ENCODE measurements at places on chromosomes 4 and X.

DNA sequence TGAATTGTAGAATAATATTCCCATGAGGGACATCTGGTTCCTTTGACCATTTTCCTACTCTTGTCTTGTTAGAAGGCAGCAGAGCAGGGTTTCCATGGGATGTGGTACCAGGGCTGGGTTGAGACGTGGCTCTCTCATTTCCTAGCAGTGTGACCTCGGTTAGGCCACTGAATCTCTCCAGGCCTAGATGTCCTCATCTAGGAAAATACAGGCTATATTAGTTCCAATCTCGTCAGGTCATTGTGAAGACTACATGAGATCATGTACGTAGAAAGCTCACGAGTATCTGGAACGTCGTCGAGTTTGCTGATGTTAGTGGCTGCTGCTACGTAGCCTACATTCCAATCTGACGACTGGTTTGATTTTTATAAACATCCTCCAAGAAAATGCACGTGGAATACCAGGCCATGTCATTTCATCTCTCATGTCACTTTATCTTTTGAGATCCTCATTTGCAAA, 278.2 kb upstream of the GATB start:
- DNase-seq, result no peak

DNA sequence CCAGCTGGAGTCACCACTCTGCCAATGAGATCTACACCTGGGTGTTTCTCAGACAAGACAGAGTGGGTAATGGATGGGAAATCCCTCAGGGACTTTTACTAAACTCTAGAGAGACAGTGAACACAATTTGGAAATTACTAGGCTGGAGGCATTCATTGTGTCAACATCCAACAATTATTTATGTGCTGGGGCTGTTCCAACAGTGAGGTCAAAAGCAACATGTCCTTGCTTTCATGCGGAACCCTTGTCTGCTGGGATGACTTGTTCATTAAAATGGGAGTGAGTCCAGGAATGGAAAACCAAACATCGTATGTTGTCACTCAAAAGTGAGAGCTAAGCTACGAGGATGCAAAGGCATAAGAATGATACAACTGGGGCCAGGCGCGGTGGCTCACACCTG, 54.0 kb downstream of the DRD5 start:
- no peak for DNase-seq

- DNase-seq, result no peak
Observed at GRCh38 chrX:120452131-120452530, 17.0 kb downstream of the LAMP2 start.

GRCh38 chr4:153852501-153852900, 63.6 kb upstream of the SFRP2 start:
- DNase-seq, result no peak

GRCh38 chr4:5943561-5943960, 50.7 kb upstream of the CRMP1 start:
- no peak for DNase-seq

DNA sequence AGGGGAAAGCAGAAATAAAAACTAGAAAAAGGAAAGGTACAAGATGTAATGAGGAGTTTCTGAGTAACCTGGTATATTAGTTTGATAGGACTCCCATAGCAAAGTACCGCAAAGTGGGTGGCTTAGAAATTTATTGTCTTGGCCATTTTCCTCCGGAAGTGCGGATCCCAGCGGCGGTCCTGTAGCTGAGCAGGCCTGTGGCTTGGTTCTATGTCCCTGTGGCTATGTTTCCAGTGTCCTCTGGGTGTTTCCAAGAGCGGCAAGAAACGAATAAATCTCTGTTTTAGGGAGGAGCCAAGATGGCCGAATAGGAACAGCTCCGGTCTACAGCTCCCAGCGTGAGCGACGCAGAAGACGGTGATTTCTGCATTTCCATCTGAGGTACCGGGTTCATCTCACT, 44.0 kb upstream of the LDB2 start:
- DNase-seq, result no peak

GRCh38 chr4:87100168-87100567, 120.2 kb downstream of the KLHL8 start:
- no peak for DNase-seq

DNA sequence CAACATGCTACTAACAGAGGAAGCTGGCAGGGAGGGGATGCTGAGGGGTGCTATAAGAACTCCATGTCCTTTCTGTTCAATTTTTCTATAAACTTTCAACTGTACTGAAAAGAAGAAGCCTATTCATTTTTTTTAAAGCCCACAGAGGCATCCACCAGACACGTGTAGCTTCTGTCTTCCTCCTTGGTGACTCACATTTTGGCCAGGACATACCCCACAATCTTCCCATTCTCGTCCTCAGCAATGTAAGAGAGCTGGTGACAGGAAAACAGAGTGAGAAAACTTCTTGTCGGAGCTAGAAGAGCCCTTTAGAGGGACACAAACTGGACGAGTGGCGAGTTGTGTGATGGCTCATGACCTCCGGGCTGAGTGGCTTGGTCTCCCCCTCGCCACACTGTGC, 1.1 kb downstream of the NAA10 start:
- no peak for DNase-seq

DNA sequence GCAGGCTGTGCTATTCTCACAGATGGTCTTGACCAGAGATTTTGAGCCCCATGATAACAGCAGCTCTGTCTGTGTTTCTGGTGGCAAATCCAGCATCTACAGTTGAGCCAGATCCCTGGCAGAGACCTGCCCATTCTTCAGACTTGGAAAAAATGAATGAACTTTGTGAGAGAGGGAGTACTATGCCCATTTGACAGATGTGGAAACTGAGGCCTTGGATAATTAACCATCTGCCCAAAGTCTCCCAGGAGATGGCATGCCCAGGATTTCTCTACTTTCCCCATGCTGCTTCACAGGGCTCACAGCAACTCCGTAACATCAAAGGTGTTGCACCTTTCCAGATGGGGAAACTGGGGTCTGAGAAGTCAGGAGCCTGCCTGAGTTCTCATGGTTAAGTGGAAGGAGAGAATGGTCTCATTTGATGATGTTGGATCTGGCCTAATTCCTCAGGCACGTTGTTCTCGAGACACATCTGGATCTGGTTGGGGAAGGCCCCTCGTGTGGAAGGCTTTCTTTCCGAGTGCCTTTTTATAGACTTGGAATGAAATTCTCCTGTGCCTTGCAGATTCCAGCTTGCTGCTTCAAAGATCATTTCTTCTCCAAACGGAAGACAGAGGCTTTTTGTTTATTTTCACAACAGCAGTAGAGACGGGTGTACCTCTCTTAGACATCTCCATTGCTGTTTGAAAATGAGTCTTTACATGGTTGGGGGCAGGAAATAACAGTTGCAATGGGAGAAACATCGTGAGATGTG, 73.3 kb upstream of the STX18 start:
- DNase-seq, result no peak

- no peak for DNase-seq
Observed at GRCh38 chrX:129933700-129934099, 27.7 kb downstream of the UTP14A start.

DNA sequence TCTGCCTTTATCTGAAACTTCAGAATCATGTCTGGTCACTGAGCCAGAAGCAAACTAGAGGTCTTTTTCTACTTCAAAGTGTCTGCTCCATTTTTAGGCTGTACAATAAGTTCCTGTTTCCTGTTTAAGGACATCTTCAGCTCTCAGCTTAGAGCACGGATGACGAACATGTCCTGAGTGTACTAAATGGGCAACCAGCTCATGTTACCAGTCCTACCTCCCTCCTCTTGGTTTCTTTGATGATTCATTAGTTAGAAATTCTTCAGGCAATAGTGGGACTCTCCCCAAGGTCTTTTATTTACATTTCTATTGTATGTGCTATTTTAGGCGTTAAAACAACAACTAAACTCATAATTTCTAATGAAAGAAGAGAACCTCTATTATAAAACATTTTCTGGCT, 58.0 kb downstream of the ENPEP start:
- no peak for DNase-seq

- DNase-seq, result no peak
Observed at GRCh38 chrX:8586953-8587352, 122.3 kb downstream of the VCX3B start.

- no peak for DNase-seq
Observed at GRCh38 chr4:25509646-25510045, 132.6 kb downstream of the ANAPC4 start.

- DNase-seq, result no peak
Observed at GRCh38 chr4:38664706-38665401, 855 bp downstream of the KLF3 start.

DNA sequence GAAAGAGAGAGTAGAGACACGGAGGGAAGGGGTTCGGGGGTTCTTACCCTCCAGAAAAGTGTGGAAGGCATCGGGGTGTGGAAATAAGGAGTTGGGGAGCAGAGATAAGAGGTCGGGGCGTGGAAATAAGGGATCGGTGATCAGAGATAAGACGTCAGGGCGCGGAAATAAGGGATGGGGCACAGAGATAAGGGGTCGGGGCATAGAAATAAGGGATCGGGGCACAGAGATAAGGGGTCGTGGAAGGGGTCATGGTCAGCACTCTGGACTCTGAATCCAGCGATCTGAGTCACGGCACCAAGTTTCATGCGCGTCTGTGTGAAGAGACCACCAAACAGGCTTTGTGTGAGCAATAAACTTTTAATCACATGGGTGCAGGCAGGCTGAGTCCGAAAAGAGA, 119.1 kb downstream of the PCDH10 start:
- no peak for DNase-seq

GRCh38 chrX:149688552-149688951, 23.3 kb upstream of the MAGEA11 start:
- no peak for DNase-seq

DNA sequence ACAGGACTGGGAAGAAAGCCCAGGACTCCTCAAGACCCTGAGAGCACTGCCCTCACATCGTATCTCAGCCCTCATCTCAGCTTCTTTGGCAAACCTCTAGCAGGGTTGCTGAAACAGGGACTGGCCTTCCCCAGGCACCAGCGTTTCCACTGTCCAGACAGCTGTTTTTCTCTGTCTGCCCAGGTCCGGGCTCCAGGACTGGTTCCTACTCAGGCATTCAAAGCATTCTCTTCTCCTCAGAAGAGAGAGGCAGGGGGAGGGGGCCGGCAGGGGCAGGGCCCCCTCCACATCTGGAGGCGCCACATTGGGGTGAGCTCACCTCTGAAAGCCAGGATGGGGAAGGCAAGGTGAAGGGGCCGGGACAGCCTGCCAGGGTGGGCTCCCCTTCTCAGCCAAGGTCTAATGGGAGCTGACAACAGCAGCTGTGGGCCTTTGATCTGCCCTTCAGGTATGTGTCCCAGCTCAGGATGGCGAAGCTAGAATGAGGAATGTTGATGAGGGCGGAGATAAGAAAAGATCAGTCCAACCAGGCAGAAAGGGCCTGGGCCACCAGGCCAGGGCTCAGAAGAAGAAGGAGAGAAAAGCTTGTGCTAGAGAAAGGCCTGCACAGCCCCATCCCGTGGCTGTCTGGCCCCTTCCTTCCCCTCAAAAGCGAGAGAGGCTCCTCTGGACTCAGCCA, 60.4 kb downstream of the PJA1 start:
- DNase-seq, result no peak

- DNase-seq, result no peak
Observed at GRCh38 chr4:119810001-119810400, 181.4 kb upstream of the PDE5A start.

DNA sequence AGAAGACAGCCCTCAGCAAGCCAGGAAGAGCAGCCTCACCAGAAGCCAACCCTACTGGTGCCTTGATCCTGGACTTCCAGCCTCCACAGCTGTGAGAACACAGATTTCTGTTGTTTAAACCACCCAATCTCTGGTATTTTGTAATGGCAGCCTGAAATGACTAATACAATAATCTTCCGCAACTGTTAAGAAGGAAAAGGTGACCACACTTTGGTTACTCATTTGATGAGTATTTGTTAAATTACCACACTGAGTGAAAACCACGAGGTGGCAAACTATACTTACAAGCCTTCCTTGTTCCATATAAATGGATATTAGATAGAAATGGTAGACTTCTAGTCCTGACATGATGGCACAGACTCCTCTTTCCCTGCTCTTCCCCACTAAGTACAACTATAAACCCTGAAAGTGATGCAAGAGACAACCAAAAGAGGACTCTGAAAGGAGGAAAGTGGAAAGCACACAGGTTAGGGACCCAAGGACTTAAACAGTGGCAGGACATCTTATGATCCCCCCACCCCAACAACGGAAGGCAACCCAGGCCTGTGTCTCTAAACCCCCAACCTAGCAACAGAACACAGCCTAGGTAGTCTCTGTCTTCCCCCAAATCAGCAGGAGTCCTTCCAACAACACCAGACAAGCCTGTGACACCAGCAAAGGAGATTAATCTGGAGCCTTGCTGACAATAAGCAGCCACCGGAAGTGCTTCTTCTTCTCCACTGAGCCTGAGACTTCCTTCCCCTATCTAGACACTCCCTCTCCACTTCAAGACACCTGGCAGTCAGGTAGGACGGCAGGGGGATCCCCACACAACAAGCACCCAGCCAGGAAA, 12.3 kb downstream of the ZNF182 start:
- no peak for DNase-seq

- DNase-seq, result peak; percentile 24
Observed at GRCh38 chr4:1693131-1693896, 9.2 kb upstream of the FAM53A start.

- DNase-seq, result no peak
Observed at GRCh38 chr4:159455675-159456237, 352.9 kb downstream of the RAPGEF2 start.

DNA sequence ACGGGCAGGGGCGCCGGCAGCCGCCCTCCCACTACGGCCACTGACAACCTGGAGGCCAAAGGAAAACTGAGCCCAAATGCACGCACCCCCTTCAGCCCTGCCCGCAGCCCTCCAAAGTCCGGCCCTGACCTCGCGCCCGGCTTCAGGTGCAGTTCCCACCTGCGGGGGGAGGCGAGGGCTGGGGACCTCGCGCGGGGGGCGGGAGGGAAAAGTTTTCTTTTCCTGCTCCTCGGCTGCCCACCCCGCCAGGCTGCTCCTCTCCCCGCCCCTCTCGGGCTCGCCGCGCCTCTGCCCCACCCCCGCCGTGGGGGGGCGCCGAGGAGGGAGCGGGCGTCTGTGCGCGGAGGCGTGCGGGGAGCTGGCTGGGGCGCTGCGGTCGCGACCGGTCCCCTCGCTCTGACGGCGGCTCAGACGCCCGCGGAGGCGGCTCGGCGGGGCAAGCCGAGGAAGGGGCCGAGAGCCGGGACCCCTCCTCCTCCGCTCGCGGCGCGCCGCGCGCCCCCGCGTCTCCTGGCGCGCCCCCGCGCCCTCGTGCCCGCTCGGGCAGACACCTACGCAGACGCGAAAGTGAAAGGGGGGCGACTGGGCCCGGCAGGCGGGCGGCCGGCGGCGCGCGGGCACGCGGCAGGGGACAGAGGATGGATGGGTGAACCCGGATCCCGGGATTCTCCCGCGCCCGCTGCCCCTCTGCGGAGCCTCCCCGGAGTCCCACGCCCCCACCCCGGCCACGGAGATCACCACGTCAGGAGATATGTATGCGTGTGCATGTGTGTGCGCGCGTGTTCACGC, 3.1 kb upstream of the NR3C2 start:
- peak; percentile 41 for DNase-seq

- no peak for DNase-seq
Observed at GRCh38 chr4:38672074-38672396, 8.0 kb downstream of the KLF3 start.

Data from GM06990 (cell line).